ENCODE measurements at places on chromosomes 12 and 14.

GRCh38 chr14:57796556-57796955 is 69.3 kb downstream of the SLC35F4 start:
- DNase-seq = no peak

GRCh38 chr12:56031987-56032386 is 9.7 kb upstream of the RPS26 start:
- DNase-seq = no peak

DNA sequence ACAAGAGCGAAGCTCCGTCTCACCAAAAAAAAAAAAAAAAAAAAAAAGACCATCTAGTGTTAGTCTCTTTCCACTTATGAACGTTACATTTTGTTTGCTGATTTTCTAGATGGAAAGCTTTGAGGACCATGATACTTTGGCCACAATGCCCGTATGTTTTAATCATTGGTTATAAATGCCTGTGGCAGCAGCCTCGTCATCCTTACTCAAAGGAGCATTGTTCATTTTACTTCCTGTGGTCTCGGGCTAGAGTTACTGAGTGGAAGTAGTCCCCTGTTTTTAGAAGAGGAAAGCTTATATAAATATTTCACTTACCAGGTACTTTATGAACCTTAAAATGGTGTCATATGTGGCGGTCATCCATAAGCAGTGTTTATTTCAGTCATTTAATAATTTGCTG is 359.9 kb downstream of the AEBP2 start:
- no peak for DNase-seq

DNA sequence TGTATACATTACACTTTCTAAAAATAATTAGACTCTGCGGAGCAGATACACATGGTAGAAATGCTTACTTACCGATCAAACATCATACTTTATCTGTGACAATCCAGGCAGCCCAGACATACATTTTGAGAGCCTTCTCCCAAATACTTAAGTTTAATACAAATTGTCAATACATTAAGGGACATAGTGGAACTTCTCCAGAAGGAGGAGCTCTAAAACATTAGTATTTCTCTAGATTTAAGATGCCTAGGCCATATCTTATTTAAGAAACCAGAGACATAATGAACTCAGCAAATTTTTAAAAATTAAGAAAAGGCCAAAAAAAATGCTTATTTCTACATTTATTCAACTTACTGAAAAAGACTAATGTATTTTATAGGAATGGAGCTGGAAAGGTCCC is 16.1 kb downstream of the ACSM4 start:
- DNase-seq = no peak

DNA sequence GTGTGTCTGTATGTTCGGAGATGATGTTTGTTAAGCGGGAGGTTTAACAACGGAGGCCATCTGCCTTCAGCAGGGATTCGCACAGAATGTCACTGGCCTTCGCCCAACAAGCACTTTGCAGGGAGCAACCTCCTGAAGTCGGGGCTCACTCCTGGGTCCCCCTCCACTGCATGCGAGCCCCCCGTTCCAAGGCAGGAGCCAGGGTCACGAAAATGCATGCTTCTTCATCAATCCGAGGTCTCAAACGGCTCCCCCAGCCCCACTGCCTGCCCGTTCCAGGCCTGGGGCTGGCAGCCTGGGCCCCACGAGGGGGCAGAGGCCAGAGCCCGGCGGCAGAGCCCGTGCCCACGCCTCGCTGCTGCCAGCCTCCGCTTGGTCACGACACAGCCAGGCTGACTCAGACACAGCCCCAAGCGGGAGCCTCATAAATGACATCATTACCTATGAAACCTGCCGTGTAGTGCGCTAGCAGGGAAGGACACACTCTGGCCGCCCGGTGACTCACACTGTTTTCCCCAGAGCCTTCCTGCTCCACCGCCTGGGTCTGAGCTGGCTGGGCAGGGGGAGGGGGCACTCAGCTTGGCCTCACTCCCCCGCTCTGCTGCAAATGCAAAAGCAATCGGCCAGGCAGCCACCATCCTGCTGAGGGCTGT is 169.5 kb upstream of the RTL1 start:
- peak; percentile 63 for DNase-seq

DNA sequence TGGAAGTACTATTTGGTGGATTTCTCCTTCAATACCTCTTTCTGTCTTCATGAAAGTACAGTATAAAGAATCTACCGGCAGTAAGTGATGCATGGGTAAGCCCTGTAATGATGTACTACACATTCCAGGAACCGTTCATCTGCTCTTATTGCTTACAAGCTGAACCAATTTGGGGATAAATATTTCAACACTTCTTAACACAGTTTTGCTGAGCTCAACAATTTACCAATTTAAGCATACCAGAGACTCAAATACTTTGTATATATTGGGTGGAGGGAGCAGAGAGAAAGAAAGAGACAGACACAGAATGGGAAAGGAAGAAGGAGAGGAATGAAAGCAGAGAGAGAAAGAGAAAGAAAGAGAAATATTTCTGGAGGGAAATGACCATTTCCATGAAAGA is 821.1 kb upstream of the FLRT2 start:
- no peak for DNase-seq

DNA sequence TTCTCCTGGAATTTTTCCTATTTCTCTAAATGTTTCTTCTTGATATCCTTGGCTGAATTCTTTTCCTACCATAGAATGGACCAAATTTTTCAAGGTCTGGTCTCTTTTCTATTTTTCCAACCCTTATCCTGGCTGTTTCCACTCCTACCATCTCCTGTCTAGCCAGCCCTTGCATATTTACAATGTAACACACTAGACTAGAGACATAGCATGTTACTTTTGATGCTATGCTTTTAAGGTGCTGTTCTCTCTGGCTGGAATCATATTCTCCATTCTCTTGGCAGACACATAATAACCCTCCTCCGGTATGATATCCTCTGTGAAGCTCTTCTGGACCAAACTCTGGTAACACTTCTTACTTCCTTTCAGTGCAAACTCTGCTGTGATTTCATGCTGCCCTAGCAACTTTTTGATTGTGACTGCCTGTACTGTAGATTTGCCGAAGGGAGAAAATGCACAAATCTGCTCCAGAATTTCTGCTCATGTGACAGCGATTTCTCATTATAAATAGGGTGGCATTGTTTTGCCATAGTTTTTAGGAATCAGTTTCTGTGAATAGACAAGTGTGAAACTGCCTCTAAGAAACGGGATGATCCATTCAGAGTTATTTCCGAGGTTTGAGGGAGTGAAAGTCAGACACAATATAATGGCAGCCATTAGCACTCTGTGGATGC is 284.4 kb downstream of the MDGA2 start:
- DNase-seq = no peak

- no peak for DNase-seq
These were observed 557.6 kb downstream of the PRKD1 start for GRCh38 chr14:29370024-29370423.

DNA sequence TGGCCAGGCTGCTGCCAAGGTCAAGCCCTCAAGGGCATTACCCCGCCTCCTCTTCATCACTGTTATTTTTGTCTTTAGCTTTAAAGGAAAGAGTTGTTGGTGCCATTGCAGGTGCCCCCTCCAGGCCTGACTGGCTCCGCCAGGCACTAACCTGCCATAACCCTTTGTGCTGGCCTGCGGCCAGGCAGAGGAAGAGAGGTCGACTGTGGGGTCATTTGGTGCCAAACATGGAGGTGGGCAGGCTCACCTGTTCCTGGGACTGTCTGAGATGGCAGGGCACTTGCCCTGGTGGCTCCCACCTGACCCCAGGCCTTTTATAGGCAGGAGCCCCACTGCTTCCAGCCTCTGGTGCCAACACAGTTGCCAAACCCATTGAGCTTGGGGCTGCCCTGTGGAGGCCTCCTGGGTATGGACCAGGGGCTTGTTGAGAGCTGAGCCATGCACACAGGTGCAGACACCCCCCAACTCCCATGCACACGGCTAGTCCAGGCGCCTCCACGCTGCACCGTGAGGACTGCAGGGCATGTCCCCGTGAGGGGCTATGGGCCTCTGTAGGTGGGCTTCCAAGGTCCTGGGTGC is 29.4 kb upstream of the PLD4 start:
- DNase-seq = no peak

DNA sequence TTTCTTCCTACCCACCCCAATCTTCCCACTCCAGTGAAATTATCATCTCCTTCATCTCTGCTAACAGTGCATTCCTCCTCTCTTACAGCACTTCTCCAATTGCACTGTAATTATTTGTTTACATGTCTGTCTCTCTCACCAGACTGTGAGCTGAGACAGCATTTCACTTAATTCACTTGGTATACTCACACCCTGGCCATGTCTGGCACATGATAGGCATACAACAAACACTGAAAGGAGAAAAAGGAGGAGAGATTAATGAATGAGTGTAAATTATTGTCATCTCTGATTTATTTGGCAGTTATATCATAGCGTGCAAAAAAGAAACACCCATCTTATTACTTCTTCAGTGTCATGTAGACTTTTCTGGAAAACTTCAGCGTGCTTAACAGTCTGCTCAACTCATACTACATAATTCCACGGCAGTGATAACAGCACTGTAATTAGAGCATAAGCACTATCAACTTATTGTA is 452.3 kb downstream of the ADAMTS20 start:
- DNase-seq = no peak

DNA sequence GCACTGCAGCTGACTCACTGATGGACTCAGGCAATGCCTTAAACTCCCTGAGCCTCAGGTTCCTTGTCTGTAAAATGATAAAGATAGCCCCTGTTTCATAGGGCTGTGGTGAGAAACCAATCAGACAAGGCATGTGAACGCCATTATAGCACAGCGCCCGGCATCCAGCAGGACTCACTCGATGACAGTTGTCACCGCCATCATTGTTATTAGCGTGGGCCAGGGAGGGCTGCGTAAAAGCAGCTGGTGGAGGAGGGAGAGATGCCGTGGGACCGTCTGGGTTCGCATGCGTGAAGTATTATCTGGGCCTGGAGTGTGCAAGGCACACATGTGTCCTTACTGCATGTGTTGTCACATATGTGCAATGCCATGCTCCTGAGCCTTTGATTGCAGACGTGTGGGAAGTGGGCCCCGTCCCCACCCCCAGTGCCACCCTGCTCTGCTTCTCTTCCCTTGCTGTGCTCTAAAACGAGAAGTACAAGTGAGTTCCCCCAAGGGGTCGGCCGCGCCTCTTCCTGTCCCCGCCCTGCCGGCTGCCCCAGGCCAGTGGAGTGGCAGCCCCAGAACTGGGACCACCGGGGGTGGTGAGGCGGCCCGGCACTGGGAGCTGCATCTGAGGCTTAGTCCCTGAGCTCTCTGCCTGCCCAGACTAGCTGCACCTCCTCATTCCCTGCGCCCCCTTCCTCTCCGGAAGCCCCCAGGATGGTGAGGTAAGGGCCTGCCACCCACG is at the start of gene PTPN6:
TSS of gene PTPN6 (plus strand) at position 546 of the 730 bp plus-strand sequence. CDS start at position 703, 157 bp downstream.
- peak; percentile 94 for DNase-seq

- no peak for DNase-seq
These were observed 1097.4 kb upstream of the TMEM132C start for GRCh38 chr12:127169321-127170181.

GRCh38 chr12:82627799-82628198 is 58.9 kb upstream of the TMTC2 start:
- no peak for DNase-seq

- no peak for DNase-seq
These were observed 74.3 kb downstream of the SUSD6 start for GRCh38 chr14:69685716-69686115.

GRCh38 chr14:79543967-79544697 is 667.2 kb downstream of the DIO2 start:
- peak; percentile 6 for DNase-seq

Data from suppressor macrophage (primary cell).